Subcutaneous preadipocyte (primary cell): ENCODE measurements at places on chromosomes 13 and 19. TPM values are rescaled to one million over a fixed set of nuclear protein-coding genes. Genes with fewer than 3 reads are reported as not detected.

The ZNF677 gene
- total RNA-seq: 11.1 and 12.5 TPM in 2 replicates

The ZNF763 gene
- total RNA-seq: 0.20 and 0.37 TPM in 2 replicates

The ZNF836 gene
- 3.3 and 5.1 TPM in 2 replicates for total RNA-seq

The MATK gene
- total RNA-seq: under 0.01 and 0.98 TPM in 2 replicates

The GZMM gene
- not detected in 2 replicates for total RNA-seq

The FBN3 gene
- not detected in 2 replicates for total RNA-seq

The GAPDHS gene
- under 0.01 TPM in 1 of 2 replicates, not detected in the other for total RNA-seq

The ZNF805 gene
- 16.2 and 17.4 TPM in 2 replicates for total RNA-seq

The ATP1A3 gene
- under 0.01 TPM in 1 of 2 replicates, not detected in the other for total RNA-seq

The UQCRFS1 gene
- total RNA-seq: 37.1 and 38.1 TPM in 2 replicates

The DMKN gene
- 8.2 and 23.1 TPM in 2 replicates for total RNA-seq

The IGFL1 gene
- not detected in 2 replicates for total RNA-seq

The SIGLEC14 gene
- not detected in 2 replicates for total RNA-seq

The CLEC17A gene
- under 0.01 TPM in 1 of 2 replicates, not detected in the other for total RNA-seq

The ZNF433 gene
- 0.98 and 1.5 TPM in 2 replicates for total RNA-seq

The SLC25A41 gene
- not detected in 2 replicates for total RNA-seq

The CYP2S1 gene
- under 0.01 and 0.20 TPM in 2 replicates for total RNA-seq

The VSTM2B gene
- total RNA-seq: not detected in 2 replicates

The PPM1N gene
- total RNA-seq: 1.5 and 2.5 TPM in 2 replicates

The ZNF525 gene
- 2.0 and 3.3 TPM in 2 replicates for total RNA-seq

The ANGPTL4 gene
- 20.5 and 21.7 TPM in 2 replicates for total RNA-seq

The CBY2 gene
- total RNA-seq: not detected in 2 replicates

The KLK10 gene
- not detected in 2 replicates for total RNA-seq

The LRG1 gene
- total RNA-seq: under 0.01 TPM in 1 of 2 replicates, not detected in the other

The TNFSF11 gene
- under 0.01 TPM in 1 of 2 replicates, not detected in the other for total RNA-seq

The ARID3A gene
- total RNA-seq: 18.4 and 33.2 TPM in 2 replicates

The ZNF625 gene
- 5.9 and 6.5 TPM in 2 replicates for total RNA-seq

The TEX26 gene
- total RNA-seq: not detected in 2 replicates

The WBP4 gene
- 3.7 and 4.5 TPM in 2 replicates for total RNA-seq

The STARD13 gene
- 18.0 and 37.1 TPM in 2 replicates for total RNA-seq

The C1QTNF9 gene
- total RNA-seq: not detected in 2 replicates

The N4BP2L1 gene
- total RNA-seq: 0.98 and 1.5 TPM in 2 replicates

The USHBP1 gene
- total RNA-seq: under 0.01 TPM in 1 of 2 replicates, not detected in the other

The RASGRP4 gene
- total RNA-seq: not detected in 2 replicates

The TNNT1 gene
- total RNA-seq: 0.73 and 2.9 TPM in 2 replicates

The HS6ST3 gene
- under 0.01 TPM in 2 replicates for total RNA-seq

The TNFSF13B gene
- total RNA-seq: 1.2 and 3.3 TPM in 2 replicates

The ZNF100 gene
- total RNA-seq: 3.7 and 5.7 TPM in 2 replicates

The THSD8 gene
- not detected in 2 replicates for total RNA-seq
